ENCODE measurements at places on chromosomes 7 and 10.

DNA sequence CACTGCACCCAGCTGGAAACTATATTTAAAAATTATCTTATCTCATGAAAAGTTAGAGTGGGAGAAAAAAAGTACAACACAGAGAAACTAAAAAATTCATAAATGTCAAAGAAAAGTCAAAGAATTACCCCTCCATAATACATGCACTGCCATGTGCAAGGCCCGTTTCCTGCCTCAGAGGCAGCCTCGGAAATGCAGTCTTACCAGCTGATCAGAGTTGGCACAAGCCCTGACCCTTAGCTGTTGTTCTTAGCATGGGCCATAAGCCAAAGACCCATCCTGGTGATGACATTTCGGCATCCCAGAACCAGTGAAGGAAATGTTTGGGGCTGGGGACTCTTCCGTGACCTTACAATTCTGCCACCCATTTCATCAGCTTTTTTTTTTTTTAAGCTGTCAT is 21.6 kb downstream of the RBM48 start:
- no peak for DNase-seq

- no peak for DNase-seq
Measured at GRCh38 chr10:125557801-125558505, 125.0 kb downstream of the TEX36 start.

DNA sequence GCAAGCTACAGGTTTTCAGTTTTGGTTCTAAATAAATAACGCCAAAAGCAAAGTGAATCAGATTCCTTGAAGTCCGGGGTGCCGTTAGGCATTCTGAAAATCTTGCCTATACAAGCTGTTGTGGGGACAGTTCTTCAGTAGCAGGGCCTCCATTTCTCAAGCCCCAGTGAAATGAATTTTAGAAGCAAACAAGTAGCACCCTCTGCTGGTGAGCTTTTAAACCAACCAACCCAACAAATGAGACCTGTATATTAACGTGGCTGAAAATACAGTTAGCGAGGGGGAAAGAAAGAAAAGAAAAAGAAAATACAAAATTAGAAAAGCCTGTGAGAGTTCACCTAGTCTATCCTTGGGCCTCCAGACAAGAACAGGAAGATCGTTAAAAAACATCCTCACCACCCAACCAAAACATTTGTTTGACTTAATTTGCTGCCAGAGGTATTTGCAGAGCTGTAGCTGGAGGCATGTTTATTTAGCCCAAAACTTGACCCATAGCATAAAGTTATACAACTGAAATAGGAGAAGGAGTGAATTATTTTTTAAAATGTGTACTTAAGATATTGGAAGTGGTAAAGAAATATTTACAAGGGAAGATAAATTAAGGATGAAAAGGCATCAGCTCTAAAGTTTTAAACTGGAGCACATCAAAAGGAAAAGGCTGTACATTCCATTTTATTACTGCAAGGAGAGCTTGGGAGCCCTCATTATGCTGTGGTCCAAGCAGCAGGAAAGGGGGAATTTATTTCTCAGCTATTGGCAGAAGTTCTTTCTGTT is 98.9 kb downstream of the DYNC1I1 start:
- DNase-seq, result no peak

- no peak for DNase-seq
Measured at GRCh38 chr7:29478687-29479240, 84.9 kb upstream of the PRR15 start.
